ENCODE measurements at places on chromosomes 2 and 18. TPM values are rescaled to one million over a fixed set of nuclear protein-coding genes. Genes with fewer than 3 reads are reported as not detected.

EVX2 gene
- total RNA-seq, result not detected

DNA sequence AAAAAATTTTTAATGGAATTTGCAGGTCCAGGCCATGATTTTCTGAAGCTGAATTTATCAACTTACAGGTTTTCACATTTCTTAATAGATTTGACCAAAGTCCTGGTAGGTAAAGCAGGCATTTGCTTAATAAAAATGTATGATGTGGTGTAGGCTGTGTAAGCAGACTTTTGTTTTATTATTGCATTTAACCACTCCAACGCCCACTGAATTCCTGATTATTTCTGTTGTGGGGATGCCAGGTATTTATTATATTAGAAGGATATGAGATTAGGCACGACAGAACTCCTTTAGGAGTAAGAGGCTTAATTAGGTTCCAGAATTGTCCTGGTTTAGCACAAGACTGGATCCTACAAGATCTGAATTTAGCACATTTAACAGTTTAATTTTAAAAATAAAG lies 111.1 kb downstream of the ADCYAP1 start:
- DNase-seq, result no peak

SPC25 gene
- 1.1 TPM for total RNA-seq

- DNase-seq, result no peak
Observed at GRCh38 chr2:76867854-76868253, 654.3 kb downstream of the LRRTM4 start.

- DNase-seq, result no peak
Observed at GRCh38 chr2:226495466-226496272, 304.0 kb downstream of the IRS1 start.

DNA sequence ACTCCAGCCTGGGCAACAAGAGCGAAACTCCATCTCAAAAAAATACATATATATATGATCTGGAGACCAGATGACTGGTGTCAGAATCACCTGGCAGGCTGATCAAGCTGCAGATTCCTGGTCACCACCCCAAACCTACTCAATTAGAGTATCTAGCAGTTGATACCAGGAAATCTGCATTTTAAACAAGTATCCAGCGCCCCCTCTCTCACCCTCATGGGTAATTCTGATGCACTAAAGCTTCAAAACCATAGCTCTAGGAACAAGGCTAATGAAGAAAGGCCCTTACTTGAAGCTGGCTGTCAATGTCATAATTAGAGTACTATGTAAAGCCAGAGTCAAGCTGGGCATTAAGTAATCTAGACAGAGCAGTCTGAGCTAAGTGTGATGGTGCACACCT lies 25.0 kb upstream of the PCBP1 start:
- DNase-seq, result no peak

DNA sequence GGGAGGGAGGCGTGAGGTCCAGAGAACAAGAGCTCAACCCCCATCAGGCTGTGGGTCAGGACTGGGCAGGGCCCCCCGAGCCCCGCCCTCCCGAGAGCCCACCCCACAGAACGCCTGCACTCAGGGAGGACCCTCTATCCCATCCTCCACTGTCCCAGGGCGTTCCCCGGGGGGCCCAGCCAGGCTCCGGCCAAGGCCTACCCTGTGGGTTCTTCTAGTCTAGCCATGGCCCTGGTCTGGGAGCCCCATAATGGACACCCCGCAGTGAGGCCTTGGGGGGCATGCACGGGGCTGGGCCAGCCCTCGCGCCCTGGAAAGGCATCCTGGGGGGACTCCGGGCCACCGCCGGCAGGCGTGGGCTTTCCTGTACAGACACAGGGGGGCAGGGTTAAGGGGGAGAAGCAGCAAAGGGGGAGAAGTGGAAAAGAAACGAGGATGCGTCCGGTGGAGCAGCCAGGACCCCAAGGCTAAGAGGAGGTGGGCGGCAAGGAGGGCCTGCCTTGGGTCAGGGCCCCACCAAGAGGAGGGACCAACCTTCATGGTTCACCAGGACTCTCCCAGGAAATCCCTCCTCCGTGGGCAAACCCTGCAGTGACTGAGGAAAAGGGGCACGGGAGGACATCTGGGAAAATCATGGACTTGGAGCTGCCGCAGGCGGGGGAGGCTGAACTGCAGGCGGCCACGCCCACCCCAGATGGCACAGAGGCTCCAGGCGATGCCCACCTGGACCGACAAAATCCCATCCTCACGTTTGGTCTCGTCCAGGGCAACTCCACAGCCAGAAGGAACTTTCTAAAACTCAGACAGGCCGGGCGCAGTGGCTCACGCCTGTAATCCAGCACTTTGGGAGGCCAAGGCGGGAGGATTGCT lies 2.7 kb upstream of the CROCC2 start:
- DNase-seq, result no peak

DNA sequence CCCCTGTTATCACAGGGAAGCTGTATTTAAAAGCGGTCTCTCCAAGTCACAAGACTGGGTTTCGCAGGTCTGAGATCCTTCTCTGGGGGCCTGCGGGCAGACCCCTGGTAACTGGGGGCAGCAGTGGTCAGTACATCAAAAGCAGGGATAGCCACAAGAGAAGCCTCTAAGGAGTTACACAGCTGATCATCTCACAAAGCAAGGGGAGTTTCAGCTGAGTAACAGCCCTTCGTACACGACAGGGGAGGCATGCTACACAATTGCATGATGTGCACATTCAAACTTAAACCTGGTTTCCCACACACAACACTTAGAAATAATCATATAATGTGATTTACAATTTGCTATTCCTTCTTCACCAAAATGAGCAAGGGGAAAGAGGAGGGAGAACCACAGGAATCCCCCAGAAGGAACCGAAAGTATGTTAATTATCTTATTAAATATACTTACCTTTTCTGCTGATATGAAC lies 87.5 kb downstream of the TMEM131 start:
- no peak for DNase-seq

DNA sequence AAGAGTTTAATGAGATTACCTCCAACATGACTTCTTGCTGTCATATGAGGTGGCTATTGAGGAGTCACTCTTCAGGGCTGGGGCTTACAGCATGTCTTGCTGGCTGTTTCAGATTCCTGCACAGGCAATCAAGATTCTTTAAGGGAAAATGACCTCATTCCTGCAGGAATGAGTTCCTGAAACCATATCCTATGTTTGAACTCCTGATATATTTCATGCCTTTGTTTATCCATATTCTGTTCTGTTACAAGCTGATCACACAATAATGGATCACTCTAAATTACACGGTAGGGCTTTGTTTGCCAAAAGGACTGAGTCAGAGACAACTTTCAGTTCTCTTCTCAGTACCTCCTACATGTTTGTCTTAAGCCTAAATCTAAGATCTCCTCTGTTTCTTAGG lies 879.8 kb upstream of the PIK3C3 start:
- DNase-seq, result no peak

GRCh38 chr2:170733798-170734600 lies 18.9 kb downstream of the SP5 start:
- DNase-seq, result no peak

DNA sequence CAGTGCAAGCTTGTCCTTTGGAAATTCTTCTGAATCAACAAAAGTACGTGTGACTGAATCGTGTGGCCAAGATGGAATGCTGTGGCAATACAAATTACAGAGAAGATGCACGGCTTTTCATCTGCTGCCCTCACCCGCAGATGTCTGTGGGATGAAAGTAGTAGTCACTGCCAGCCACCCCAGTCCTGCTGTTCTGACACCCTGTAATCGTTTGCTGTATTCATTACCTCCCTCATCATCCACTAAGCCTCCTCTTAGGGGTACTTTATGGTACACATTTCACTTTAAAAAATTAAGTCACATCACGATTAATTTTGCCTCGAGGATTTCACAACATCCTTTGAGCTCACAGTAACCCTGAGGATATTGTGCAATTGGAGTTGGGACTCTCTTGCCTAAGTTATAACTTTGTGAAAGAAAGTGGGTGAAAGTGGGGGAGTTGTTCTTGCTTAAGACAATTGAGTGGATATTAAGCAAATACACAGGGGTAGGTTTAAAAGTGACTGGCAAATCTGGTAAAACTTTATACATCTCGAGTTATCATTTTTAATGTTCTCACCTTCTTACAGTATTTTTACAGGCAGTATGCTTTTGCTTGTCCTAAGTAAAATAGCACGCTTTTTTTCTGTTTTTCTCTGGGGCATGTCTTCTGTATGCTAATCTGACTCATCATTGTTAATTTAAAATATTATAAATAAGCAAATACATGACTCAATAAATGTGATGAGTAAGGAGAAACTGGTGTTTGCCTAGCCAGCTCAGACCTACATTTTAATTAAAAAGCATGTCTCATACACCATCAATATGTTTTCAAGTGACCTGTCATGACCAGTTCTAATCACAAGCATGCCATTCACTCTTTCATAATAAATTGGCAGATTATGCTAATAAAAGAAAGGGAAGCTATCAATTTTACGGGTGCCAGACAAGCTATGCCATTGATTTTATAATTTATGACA lies 680.9 kb downstream of the IRS1 start:
- DNase-seq, result no peak

DNA sequence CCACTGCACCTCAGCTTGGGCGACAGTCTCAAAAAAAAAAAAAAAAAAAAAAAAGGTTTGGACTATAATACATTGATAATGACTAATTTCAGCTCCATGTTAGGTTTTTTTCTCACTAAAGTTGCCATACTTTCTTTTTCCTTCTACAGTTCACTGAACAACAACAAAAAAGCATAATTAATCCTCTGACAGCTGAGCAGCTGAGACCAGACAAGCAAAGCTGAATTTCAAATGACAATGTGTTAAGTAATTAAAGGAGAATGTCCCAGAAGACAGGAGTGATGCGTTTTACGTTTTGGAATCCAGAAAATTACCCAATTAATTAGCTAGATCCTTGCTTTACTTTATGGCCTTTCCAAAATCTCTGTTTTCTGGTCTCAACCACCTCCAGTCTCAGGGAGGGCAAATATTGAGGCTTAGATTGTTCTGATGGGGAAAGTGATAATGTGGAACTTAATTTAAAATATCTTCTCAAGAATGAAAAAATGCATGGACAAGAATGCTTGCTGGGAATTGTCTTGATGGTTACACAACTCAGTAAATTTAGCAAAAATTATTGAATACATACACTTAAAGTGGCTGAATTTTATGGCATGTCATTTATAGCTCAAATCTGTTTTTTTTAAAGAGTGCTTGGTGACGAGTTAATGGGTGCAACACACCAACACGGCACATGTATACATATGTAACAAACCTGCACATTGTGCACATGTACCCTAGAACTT lies 17.4 kb upstream of the RMDN2 start:
- DNase-seq, result no peak

DNA sequence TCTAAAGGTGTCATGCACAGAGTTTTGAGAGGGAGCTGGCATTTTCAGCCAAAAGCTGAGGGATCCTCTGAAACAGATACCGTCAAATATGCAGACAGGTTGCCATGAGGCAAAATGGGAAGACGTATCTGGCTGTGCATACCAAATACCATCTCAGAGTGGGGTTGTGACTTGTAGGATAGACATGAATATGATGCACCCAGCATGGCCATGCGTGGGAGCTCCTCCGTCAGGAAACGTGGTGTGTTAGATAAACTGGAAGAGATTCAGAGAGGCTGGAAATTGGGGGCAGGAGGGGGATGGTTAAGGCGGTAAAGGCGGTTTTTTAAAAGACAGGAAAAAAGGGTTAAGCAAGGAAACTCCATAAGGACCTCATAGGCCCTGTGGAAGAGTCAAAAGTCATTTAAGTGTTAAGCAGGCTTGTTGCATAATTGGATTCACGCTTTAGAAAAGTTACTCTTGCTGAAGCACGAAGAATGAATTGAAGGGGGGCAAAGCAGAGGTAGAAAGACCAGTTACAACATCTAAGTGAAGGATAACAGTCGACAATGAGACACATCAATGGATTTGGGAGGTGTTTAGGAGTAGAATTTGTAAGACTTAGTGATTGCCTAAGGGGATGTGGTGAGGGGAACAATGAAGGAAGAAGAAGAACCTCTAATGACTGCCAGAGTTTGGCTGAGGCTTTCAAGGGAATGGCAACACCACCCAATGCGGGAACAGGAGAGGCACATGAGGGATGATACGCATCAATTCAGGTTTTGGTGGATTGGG lies 139.6 kb upstream of the CTAGE1 start:
- no peak for DNase-seq

DNA sequence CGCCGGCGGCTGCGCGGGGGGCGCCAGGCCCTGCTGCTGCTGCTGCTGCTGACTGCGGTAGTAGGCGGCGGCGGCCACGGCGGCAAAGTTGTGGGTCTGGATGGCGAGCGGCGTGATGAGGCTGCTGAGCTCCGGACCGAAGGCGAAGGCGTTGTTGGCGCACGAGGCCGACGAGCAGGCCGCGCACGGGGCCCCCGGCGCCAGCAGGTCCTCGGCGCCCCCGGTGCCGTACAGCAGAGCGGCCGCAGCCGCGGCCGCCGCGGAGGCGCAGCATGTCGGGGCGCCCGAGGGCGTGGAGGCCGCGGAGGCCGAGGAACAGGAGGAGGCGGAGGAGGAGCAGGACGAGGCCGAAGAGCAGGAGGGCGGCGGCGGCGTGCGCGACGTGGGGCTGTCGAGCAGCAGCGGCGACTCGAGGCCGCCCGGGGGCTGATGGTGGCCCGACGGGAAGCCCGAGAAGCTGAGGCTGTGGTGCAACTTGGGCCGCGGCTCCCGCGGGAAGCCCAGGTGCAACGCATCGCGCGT lies 1.8 kb downstream of the ZFP36L2 start:
- no peak for DNase-seq

EHD3 gene
- total RNA-seq, result 61.6 TPM

INPP5D gene
- 24.2 TPM for total RNA-seq

- no peak for DNase-seq
Observed at GRCh38 chr2:74555610-74556103, 1.1 kb downstream of the DOK1 start.

DNA sequence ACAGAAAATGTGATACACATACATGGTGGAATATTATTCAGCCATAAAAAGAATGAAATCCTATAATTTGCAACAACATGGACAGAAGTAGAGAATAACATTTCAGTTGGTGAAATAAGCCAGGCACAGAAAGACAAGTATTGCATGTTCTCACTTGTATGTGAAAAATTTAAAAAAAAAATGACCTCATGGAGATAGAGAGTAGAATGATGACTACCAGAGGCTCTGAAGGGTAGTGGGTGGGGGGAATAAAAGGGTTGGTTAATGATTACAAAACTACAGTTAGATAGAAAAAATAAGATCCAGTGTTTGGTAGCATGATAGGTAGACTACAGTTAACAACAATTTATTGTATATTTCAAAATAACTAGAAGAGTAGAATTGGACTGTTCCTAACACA lies 24.5 kb downstream of the PRKD3 start:
- DNase-seq, result no peak

DNA sequence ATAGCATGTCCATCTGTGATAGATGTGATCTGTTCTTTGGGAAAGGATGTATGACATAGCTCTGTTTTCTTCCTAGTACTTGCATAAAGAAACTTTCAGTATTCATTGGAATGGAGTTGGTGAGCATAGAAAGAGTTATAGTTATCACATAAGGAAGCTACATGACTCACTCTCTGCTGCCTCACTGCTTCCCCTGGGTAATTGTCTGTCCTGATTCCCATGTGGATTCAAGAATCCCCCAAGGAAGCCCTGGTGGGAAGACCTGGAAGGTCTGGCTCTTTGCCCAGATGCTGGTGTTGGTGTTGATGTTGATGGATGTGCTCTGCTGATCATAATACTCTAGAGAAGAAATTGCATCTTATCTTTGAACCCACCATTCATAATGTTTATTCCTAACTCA lies 60.6 kb downstream of the PTPN4 start:
- DNase-seq, result no peak

ABHD1 gene
- 0.27 TPM for total RNA-seq

GRCh38 chr2:236086971-236087465 lies 81.2 kb downstream of the GBX2 start:
- DNase-seq, result no peak

All from thoracic aorta (tissue), 2 donors.